ENCODE measurements at places on chromosomes 5 and 9.

DNA sequence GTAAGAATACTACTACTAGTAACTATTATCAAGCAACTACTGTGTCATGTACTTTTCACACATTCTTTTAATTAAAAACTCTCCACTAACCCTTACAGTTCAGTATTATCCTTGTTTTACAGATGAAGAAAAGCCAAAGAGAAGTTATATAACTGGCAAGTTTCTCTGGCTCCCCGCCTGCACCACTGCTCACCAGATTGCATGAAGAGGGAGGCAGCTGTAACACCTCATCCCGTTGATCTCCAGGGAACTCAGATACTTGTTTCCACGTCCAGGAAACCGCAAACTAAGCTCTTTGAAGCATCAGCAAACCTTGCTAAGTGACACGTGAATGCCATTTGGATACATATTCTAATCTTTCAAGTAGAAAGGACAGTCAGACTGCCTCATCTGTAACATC lies 70.3 kb downstream of the RIGI start:
- no peak for DNase-seq

DNA sequence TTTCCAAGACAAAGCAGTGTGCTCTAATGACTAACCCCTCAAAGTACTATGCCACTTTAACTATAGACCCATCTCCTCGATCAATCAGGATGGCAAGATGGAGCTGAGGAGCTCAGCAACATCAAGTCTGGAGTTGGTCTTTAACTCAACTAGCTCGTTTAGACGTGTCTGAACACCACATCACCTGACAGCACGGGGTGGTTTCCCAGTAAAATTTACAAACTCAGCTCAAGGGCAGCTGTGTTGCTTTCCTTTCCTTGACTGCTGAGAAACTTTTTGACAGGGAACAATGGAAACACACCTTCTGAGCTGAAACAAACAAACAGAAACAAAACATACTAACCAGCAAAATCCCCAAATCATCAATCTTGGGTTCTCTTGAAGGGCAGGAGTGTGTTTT lies 202.5 kb downstream of the NTRK2 start:
- no peak for DNase-seq

DNA sequence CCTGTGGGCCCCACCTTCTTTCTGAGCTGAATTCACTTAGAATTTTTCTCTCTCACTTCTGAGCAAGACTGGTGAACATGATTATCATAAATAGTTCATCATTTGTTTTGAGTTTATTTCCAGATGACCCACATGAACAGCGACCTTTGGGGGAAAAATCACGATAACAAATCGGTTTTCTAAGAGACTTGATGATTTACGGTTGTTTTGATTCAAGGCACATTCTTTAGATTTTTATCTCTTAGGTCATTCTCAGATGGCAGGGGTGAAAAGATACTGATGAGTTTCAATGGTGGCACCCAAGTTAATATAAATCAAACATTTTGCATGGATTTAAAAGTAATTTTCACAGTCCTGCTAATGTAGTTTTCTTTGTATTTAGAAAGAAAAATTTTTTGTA lies 95.1 kb downstream of the DMXL1 start:
- no peak for DNase-seq

- no peak for DNase-seq
Measured at GRCh38 chr5:120550358-120550757, 86.3 kb downstream of the PRR16 start.

GRCh38 chr5:116733991-116734975 lies 159.7 kb upstream of the SEMA6A start:
- no peak for DNase-seq

- no peak for DNase-seq
Measured at GRCh38 chr5:111997308-111997707, 240.3 kb upstream of the NREP start.

Measured in GM12892 (cell line).